ENCODE measurements at places on chromosomes 11 and 22.

- DNase-seq = peak; percentile 55
Measured at GRCh38 chr22:40668611-40669411, 10.5 kb upstream of the MCHR1 start.

DNA sequence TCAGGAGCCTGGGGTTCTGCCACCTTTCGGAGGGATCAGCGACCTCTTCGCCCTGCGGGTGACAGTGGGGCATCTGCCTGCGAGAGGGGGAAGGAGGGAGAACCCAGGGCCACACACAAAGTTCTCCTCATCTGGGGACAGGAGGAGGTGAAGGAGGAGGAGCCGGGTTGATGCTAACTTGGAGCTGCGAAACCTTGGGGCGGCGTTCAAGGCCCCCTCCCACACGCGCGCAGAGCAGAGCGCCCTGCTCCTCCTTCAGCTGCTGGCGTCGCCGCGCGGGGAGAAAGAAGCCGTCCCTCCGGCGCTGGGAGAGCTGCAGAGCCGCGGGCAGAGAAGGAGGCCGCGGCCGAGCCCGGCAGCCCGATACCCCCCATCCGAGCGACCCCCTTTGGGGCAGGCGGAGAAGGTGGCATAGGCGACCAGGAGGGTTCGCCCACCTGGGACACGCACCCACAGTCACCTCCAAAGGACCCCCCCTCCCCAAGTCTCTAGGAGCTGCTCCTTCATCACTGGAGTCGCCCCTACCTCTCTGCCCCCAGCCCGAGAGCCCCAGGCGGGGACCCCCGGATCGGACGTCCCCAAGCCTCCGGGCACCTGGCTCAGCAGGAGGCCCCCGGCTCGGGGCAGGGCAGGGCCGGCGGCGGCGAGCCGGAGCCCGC, at the start of gene RASD2:
TSS of gene RASD2 (plus strand) at position 237 of the 659 bp plus-strand sequence. CDS start 5,979 bp downstream, outside the sequence.
- DNase-seq = no peak

DNA sequence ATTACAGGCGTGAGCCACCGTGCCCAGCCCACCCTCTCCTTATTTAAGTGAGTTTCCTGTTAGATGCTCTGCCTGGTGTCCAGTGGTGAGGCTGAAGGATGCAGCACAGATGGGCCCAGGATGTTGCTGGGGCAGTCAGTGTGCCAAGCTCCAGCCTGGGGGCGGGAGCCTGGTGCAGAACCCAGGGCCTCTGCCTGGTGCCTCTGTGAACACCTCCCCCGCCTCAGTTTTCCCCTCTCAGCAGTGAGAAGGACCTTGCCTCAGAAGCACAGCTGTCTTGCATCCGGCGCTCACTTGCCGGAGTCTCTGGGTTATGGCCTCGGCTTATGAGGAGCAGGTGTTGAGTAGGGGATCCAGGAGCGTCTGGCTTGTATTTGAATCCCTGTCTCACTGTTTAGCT, 116.2 kb downstream of the KIAA1671 start:
- no peak for DNase-seq

GRCh38 chr11:6727971-6728760, 43.6 kb downstream of the OR2AG2 start:
- DNase-seq = no peak

DNA sequence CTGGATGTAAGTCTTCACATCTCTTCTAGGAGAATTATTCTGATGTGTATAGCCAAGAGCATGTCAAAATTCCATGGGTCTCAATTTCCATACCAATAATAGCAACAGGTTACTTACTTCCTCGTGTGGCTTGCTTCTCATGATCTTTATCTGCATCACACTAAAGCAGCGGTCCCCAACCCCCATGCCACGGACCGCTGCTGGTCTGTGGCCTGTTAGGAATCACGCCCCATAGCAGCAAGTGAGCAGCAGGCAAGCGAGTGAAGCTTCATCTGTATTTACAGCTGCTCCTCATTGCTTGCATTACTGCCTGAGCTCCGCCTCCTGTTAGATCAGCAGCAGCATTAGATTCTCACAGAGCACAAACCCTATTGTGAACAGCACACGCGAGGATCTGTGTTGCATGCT, 28.9 kb upstream of the SLC25A1 start:
- no peak for DNase-seq

Data from fibroblast of gingiva (primary cell).